ENCODE measurements at places on chromosomes 7 and 10.

DNA sequence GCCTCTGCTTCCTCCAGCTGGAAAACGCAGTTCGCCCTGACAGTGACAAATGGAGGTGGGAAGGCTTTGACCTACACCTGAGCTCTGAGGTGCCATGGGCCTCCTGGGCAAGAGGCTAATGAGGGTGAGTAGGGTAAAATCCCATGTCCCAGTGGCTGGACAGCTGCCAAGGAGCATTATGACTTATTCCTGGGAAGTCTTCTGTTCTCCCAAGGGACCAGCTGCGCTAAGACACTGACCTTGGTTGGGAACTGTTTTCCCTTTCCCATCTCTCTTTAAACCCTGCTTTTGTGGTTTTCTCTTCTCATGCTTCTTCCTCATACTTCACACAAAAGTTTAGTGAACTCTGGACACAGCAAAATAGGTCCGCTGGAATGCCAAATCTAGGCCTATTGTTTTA is 72.6 kb downstream of the COPG2 start:
- no peaks in the 10 kb centered on the region for H3K36me3 ChIP-seq
- no peak for DNase-seq

DNA sequence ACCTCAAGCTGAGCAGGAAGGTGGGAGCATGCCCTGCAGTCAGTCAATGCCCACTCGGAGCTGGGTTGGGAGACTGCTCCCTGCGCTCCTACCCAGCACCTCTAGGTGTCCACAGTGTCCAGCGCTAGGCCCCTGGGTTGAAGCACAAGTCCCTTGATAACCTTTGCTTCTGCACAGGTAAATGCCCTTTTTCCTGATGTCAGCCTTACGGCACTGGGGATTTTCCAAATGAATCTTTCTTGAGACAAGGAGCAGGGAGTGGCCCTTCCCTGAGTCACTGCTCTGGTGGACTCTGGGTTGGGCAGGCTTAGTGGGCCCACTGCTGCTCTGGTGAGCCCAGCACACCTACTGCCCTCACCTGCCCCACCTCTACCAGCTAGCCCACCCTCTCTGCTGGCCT is 61.9 kb upstream of the OPN4 start:
- no peaks in the 10 kb centered on the region for H3K4me1 ChIP-seq
- H3K27ac ChIP-seq: no peak overlapping the region
- no peak overlapping the region for H3K4me3 ChIP-seq
- H3K27me3 ChIP-seq: no peaks in the 10 kb centered on the region
- no peak for DNase-seq

DNA sequence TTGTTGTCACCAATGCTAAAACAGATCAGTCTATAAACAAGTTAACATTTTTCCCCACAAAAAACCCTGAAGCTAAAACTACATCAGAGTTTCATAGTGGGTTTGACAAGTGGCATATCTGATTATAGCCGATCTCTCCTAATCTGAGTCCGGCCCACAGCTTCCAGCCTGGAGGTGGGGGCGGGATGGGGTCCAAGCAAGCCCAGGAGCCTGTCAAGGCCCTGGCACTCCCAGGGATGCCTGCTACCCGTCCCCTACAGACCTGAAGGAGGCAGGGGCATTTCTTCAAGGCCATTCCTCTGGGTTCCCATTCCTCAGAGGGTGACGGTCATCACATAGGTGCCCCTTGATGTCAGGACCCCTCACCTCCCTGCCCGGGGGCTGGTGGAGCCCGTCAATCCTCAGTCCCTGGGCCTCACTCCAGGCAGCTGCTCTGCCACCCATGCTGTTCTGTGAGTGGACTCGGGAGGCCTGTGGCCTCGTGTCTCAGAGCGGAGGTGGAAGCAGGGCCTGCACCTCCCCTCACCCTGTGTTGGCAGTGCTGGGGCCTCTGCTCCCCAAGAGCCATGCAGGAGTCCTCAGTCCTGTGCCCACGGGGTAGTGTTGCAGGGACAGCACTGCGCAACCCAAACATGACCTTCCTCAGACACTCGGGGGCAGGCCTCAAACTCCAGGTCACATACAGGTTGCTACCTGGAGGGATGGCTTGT is 8.8 kb downstream of the DPYSL4 start:
- no peaks in the 10 kb centered on the region for H3K27me3 ChIP-seq
- no peaks in the 10 kb centered on the region for H3K4me1 ChIP-seq

DNA sequence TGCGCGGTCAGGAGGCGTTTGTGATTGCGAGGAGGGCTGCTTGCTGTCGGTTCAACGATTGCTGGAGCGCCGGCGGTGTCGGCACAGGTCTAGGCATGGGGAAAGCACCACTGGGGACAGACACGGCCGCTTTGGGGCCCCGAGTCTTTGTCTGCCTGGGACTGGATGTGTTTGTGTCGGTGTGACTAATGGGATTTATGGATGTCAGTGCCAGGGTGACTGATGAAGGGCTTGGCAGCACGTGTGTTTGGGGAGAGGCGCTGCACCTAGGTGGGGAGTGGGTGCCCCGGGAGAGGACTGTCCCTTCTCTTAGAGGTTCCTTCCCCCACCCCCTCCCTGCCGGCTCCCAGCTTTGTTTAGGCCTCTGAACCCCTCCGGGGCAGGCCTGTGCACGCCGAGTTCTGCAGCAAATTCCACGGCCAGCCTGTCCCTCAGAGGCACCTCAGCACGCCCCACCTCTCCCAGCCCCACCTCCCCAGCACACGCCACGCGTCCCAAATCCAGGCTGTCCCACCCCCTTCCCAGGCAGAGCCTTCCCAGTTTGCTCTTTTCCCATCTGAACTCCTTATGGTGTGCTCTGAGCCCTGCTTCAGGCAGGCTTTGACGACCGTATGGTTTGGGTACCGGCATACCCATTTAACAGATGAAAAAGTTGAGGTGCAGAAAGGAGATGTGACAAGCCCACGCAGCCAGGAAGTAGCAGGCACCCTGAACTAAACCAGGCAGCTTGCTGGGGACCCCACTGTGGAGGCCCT is 6.4 kb upstream of the TNRC18 start:
- H3K4me3 ChIP-seq: no peak overlapping the region
- peaks cover 4% of the 10 kb centered on the region for H3K36me3 ChIP-seq
- peaks cover 65% of the 10 kb centered on the region for H3K27me3 ChIP-seq
- DNase-seq: no peak
- H3K27ac ChIP-seq: peak overlapping the region; percentile 40

DNA sequence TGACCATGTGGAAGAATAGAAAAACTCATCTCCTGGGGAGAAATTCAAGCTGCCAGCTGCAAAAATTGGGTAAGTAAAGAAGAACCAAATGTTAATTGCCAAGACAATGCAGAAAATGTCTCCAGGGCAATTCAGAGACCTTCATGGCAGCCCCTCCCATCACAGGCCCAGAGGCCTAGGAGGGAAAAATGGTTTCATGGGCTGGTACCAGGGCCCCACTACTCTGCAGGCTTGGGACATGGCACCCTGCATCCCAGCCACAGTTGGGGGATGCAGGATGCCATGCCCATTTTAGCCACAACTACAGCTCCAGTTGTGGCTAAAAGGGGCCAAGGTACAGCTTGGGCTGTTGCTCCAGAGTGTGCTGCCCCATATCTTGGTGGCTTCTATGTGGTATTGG is 20.9 kb upstream of the MKLN1 start:
- H3K4me1 ChIP-seq: peaks cover 1% of the 10 kb centered on the region
- H3K27ac ChIP-seq: no peak overlapping the region
- H3K36me3 ChIP-seq: peaks cover 21% of the 10 kb centered on the region
- no peaks in the 10 kb centered on the region for H3K27me3 ChIP-seq
- H3K4me3 ChIP-seq: no peak overlapping the region
- no peak for DNase-seq

All from activated CD4-positive, alpha-beta memory T cell treated with anti-CD3 and anti-CD28 coated beads, Interleukin-2, amount 10 ng/mL, durations not matched to agents 7 days and 5 days (primary cell).